Activated CD4-positive, alpha-beta T cell treated with anti-CD3 and anti-CD28 coated beads for 24 hours (primary cell): ENCODE measurements at places on chromosomes 6 and 20.

DNA sequence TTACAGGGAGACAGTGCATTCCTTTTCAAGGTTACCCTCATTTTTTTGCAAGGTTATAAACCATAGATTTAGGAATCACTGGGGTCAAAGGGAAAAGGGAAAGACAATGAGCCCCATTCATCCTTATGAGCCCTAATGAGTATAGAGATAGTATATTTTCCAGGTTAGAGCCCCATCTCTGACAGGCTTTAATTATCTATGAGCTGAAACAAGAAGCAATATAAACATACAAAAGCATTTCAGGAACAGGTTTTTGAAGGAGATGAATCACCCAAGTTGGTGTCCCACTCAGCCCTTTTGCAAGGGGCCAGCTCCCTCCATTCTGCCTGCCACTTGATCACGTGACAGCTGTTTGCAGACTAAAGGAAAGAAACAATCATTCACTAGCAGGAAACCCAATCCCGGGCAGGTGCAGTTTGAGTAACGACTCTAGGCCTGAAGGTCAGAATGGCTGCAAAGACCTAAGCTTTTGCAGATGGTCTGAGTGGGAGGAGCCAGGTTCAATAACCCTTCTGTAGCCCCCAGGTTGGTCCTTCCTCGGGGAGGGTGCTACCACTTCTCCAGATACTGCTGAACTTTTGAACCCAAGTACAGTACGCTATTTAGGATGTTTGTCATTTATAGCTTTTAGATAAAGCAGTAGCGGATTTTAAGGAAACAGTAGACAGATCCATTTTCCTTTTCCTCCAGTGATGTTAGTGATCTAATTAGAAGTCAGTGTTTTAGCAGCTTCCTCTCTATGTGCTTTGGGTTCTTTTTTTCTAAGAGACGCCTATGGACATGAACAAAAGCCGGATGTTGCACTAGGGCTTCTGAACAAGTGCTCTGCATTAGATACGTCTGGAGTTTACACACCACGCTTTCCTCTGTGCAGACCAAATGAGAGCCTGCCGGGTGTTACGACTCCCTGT lies 253.2 kb downstream of the SOX4 start:
- DNase-seq = no peak

- no peak for DNase-seq
Observed at GRCh38 chr6:34484391-34484790, 18.5 kb downstream of the PACSIN1 start.

- no peak for DNase-seq
Observed at GRCh38 chr6:150349546-150349945, 19.3 kb upstream of the IYD start.

GRCh38 chr6:158408552-158409130 lies 96.4 kb downstream of the TULP4 start:
- no peak for DNase-seq

- no peak for DNase-seq
Observed at GRCh38 chr6:33738153-33738552, 8.6 kb downstream of the IP6K3 start.

GRCh38 chr6:159450815-159451465 lies 242.1 kb downstream of the SOD2 start:
- no peak for DNase-seq

- no peak for DNase-seq
Observed at GRCh38 chr6:12151433-12151820, 138.7 kb upstream of the EDN1 start.

DNA sequence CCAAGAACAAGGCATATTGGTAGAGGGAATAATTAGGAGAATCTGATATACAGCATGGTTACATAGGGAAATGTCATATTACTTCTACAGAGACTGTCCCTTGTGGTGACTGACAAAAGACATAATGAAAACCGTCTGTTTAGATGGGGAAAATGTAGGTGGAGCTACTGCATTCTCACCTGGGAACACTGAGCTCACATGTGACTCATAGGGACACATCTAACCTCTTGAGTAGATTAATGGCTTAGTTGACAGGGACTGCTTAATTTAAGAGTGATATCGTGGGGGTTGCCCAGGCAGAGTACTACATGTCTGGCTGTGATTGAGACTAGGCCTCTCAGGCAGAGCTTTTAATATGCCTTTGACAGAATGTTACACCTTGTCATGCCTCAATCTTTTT lies 235.3 kb upstream of the ZFP64 start:
- no peak for DNase-seq

DNA sequence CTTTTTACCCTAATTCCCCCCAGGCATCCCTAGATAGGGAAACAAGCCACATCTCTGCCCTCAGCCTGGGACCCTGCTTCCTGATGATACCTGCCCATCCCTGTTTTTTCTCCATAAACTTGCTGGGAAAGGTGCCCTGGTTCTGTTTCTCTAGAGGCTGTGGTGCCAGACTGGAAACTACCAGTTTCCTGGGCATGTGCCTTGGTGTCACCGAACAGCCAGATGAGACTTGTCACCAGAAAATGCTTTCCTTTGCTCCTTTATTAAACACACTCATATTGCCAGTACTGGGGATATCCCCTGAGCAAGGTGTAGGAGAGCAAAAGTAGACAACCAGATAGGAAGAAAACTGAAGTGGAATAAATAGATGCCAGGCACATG lies 16.8 kb downstream of the SRSF3 start:
- DNase-seq = no peak

DNA sequence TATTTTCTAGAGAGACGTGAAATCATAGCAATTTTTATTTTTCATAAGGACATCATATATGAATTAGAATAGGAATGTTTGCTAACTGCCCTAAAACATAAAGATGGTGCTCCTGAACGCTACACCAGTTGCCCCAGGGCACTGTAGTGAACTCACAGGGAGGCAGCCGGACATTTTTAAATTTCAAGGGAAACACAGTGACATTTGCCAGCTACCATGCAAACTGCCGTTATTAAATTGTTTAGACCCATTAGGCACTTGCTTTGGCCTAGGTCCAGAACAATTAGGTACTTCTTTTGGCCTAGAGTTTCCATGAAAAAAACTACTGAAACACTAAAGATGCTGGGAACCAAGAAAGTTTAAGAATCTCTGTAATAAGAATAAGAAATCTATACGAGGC lies 24.9 kb upstream of the CFAP206 start:
- no peak for DNase-seq

DNA sequence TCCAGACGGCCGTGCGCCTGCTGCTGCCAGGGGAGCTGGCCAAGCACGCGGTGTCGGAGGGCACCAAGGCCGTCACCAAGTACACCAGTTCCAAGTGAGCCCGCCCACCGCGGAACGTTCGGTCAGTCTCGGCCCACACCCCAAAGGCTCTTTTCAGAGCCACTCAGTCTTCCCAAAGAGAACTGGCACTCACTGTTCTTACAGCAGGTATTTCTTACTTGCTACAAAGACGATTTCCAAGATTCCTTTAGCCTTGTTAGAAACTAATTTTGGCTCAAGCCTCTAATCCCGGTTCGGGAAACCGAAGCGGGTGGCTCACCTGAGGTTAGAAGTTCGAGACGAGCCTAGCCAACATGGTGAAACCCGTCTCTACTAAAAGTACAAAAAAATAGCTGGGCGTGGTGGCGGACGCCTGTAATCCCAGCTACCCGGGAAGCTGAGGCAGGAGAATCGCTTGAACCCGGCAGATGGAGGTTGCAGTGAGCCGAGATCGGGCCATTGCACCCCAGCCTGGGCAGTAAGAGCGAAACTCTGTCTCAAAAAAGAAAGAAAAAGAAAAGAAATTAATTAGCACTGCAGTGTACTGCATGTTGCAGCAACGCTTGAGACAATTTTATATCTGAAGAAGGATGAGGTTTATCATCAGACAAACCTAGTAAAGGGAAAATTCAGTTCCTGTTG lies 73.1 kb downstream of the OR2B2 start:
- no peak for DNase-seq

GRCh38 chr20:38084425-38084951 lies 50.9 kb downstream of the RPRD1B start:
- DNase-seq = no peak

- DNase-seq = no peak
Observed at GRCh38 chr20:47905628-47906347, 120.5 kb upstream of the SULF2 start.

DNA sequence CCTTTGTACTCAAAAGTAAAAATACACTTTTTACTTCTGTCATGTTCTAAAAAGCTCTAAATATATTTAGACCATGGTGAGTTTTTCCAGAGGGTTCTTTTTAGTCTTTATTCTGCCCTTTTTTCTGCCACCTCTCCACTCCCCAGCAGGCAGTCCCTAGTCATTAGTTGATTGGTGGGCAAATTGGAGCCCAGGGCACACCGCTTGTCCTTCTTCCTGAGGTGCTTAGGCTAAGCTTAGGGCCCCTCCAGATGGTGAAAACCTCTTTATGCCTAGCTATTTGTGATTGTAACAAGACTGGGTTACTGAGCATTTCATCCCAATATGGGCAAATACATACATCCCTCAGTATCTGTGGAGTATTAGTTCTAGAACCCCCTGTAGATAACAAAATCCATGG lies 6.2 kb downstream of the TREML1 start:
- no peak for DNase-seq

GRCh38 chr20:49503176-49503575 lies 20.7 kb upstream of the KCNB1 start:
- no peak for DNase-seq

GRCh38 chr6:44265722-44266233 lies 427 bp upstream of the NFKBIE start:
- DNase-seq = no peak

DNA sequence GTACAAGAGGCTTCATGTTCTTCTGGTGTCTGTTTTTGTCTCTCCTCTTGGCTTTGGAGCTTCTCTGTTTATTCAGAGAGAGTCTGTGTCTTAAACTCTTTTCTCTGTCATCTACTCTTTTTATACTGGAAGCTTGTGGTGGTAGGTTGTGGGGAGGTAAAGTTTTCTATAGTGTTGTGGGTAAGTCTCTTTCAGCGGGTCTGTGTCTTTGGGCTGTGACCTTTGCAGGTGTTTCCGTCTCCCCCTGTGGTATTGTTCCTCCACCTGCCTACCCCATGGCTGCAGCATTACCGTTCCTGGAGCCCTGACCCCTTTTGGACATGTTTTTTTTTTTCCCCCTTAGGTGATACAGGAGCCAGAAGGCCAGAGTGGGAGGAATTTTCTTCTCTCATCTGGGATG lies 37.9 kb upstream of the FERMT1 start:
- DNase-seq = no peak

DNA sequence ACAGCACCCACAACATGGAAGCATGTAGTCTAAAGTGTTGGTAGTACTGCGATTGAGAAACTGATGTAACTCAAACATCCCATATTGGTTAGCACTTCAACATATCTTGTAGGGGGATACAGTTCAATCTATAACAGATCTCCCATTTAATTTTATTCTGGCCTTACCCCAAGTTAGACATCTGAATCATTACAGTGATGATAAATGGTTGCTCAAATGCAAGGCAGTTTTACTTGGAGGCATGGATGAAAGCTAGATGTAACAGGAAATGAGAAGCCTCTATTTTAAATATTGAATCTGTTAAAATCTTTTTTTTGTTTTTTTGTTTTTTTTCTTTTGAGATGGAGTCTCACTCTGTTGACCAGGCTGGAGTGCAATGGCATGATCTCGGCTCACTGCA lies 44.2 kb upstream of the FAM50B start:
- DNase-seq = no peak

DNA sequence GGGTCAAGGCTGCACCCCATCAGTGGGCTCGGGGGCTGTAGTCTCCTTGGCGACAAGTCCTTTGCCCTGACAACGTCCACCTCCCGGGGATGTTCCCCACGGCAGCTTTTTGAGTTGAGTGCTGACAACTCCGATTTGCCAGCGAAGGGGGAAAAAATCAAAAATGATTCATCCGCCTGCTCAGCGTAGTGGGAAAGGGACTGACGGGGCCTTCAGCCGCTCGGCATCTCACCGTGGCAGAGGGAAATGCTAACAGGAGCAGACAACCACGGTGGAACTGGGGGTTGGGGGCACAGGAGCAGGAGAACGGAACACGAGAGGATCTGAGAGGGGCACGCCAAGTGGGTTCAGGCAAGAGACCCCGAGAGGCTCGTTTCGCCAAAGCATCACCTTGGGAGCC lies 173.7 kb downstream of the TFAP2C start:
- DNase-seq = no peak

GRCh38 chr20:25230166-25230831 lies 17.6 kb upstream of the PYGB start:
- no peak for DNase-seq

GRCh38 chr6:37204014-37204751 lies 34.2 kb downstream of the PIM1 start:
- DNase-seq = no peak

GRCh38 chr6:129475477-129476247 lies 234.3 kb downstream of the ARHGAP18 start:
- DNase-seq = no peak

GRCh38 chr20:59334651-59335300 lies 34.4 kb downstream of the EDN3 start:
- no peak for DNase-seq

- no peak for DNase-seq
Observed at GRCh38 chr20:103456-103855, 16.0 kb downstream of the DEFB125 start.

DNA sequence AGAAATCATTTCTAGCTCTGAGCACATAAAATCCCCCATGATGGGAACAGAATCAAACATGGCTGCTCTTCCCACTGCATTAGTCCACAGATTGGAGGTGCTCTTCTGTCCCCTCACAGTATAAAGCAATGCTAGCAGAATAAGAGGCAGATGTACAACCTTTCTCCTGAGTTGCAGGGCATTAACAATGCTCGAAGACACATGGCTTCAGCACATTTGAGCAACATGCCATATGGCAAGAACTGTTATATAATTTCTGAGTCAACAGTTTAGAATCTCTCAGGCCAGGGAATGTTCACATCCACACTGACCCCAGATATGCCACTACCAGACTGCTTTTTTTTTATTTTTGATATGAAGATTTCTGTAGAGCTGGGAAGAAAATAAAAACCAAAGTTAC lies 119.6 kb downstream of the KIF13A start:
- DNase-seq = no peak

DNA sequence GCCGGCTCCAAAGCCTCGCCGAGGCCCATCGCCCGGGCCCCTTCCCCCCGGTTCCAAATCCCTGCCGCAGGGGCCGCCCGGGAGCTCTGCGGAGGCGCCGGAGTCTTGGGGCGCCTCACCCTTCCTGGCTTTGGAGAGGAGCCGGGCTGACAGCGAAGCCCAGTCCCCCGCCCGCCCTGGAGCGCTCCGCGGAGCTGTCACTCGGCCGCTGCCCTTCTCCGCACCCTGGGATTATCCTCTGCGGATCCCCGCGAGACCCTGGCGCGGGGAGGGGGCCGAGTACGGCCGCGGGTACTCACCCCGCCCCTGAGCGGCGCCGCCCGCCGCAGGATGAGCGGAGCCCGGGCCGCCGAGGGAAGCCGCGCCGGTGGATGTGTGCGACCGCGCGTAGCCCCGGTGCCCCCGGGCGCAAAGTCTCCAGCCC lies 343 bp downstream of the SNAP91 start:
- DNase-seq = no peak

GRCh38 chr6:11426571-11426970 lies 111.0 kb upstream of the TMEM170B start:
- DNase-seq = no peak

GRCh38 chr6:73942592-73943186 lies 246.7 kb downstream of the CD109 start:
- DNase-seq = no peak

- no peak for DNase-seq
Observed at GRCh38 chr6:558959-559358, 97.9 kb downstream of the HUS1B start.
